ENCODE measurements at places on chromosomes 7 and 10.

- DNase-seq, result no peak
Measured at GRCh38 chr7:64886956-64887545, 16.0 kb upstream of the ZNF273 start.

DNA sequence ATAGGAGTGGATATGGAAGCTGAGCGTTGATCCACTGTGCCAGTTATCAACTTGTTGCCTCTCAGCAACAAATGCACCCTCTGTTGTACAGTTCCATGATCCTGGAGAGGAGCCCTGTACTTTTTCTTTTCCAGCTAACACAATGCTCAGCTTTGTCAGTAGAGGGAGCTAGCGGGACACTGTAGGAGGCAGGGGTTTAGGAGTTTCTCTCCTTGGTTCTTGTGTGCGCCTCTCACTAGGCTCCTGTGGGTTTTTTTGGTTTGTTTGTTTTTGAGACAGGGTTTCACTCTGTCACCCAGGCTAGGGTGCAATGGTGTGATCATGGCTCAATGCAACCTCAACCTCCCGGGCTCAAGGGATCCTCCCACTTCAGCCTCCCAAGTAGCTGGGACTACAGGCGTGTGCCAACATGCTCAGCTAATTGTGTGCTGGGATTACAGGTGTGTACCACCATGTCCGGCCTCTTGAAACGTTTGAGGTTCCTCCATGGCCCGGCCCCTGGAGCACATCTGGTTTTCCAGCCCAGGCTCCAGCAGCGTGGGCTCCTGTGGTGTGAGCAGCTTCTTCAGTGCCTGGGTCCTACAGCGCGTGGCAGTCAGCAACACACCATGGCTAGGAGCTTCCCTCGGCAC is 12.0 kb upstream of the MARVELD1 start:
- no peak for DNase-seq

- DNase-seq, result no peak
Measured at GRCh38 chr10:53135213-53135896, 362.8 kb upstream of the MBL2 start.

DNA sequence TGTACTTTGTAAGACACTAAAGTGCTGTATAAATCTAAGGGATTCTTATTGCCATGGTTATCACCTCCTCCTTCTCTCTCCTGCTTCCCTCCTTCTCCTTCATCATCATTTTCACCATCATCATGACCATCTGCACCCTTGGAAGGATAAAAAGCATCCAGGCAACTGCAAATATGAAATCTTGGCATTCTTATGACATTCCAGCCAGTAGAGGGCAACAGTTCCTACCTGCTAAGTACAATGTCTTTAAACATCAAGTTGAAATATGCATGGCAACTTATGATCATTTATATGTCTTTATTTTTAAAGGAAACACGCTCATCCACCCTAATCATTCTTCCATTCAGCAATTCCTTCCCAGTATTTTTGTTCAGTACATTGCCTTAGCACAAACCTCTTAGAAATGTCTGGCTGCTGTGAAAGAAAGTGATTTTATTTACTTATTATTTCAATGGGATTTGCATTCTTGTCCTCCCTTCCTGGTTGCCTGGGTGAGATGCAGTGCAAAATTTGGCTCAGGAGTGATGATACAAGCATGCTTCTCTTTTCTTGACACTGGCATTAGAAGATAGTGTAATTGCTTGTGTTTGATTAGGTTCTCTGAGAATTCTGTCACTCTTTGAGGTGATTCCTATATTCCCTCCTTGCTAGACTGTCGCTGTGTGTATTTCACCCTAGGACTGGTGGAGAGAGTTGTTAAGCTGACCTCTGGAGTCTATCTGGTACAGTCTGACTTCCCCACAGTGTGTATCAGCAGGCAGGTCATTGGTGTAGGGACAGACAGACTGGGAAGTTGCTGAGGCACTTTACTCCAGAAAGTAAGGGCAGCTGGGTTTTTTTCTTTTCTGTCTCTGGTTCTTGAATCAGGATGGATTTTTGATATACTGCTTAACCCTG is 188.5 kb upstream of the BMPER start:
- no peak for DNase-seq

DNA sequence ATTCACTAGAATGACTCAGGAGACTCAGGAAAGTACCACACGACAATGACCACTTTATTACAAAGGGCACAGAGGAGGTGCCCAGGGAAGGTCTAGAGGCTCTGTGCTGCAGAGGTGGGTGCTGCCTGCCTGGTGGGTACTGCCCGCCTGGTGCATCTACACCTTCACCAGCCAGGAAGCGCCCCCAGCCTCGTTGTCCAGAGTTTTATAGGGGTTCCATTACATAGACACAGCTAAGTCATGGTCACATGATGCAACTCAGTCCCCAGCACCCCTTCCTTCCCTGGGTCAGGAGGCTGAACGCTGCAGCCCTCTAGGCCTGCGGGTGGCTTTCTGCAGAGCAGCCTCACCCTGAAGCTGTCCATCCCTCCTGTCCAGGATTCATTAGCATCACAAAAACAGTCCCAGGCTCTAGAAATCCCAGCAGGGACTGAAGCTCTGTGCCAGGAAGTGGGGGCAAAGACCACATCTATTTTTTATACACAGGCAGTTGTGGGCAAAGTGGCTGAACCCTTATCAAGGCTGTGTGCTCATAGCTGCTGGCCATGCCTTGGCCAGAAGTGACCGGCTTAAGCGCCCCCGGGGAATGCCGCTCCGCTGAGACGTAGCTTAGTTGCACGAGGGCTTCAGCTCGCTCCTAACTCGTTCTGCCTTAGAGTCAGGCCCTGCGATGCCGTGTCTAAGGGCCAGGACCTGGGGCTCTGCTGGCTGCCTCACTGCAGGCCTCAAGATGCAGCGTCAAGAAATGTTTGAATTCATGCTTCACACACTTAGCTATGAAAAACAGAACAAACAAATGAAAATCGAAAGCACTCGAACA is 219.0 kb downstream of the GLRX3 start:
- DNase-seq, result no peak

- no peak for DNase-seq
Measured at GRCh38 chr7:117993377-117994003, 120.2 kb upstream of the CTTNBP2 start.

GRCh38 chr10:68721673-68722335 is 765 bp downstream of the CCAR1 start:
- no peak for DNase-seq

- DNase-seq, result no peak
Measured at GRCh38 chr10:100738055-100738827, 7.1 kb upstream of the PAX2 start.

GRCh38 chr10:129021594-129022304 is 445.3 kb upstream of the MGMT start:
- DNase-seq, result no peak

DNA sequence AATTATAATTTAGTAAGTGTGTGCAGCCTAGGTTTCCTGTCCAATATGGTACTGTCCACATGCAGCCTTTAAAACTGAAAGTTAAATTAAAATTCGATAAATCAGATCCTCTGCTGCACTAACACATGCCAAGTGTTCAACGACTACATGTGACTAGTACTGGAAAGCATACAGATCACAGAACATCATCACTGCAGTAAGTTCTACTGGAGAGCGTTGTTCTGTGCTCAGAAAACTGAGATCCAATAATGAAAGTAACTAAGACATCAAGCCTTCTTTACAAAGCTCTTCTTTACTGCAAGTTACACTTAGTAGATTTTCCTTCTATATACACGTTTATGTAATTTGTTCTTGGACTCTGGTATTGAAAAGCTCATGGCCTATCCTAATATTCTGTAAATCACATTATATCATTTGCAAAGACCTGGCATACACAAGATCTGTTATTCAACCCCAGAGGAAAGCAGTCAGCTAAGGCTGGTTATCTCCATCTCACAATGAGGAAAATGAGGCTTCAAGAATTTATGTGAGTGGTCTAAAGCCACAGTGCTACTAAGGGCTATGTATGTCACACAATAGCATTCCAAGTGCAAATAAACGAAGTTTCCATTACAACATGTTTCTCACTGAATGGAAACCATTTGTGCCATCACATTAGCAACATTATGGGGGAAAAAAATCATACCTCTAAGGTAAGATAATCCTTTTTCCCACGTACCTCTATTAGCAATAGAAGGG is 77.6 kb downstream of the VPS41 start:
- no peak for DNase-seq

GRCh38 chr7:144487901-144488300 is 84.4 kb upstream of the NOBOX start:
- DNase-seq, result no peak

DNA sequence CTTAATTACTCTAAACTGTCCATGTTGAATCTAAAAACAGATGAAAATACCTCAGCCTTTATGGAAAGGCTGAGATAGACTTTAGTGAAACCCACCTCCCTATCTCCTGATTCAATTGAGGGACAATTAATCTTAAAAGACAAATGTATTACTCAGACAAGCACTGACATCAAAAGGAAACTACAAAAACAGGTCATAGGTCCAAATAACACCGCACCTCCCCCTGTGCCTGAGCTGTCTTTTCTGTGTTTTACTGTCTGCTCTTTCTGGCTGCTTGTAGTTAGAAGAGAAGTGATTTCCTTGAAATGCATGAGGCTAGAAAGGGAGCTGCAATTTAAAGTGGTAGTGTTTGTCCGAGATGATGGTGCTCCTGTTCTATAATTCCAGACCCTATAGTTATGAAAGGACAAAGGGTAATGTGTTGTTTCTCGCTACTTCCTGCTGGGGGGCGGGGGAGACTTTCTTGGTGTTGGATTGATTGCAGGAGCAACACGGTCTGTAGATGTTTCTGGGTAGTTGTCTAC is 16.0 kb downstream of the AKR1C8 start:
- DNase-seq, result no peak

- DNase-seq, result no peak
Measured at GRCh38 chr7:138247568-138248333, 171.5 kb downstream of the AKR1D1 start.

GRCh38 chr10:70830164-70830563 is 14.4 kb downstream of the SGPL1 start:
- no peak for DNase-seq

DNA sequence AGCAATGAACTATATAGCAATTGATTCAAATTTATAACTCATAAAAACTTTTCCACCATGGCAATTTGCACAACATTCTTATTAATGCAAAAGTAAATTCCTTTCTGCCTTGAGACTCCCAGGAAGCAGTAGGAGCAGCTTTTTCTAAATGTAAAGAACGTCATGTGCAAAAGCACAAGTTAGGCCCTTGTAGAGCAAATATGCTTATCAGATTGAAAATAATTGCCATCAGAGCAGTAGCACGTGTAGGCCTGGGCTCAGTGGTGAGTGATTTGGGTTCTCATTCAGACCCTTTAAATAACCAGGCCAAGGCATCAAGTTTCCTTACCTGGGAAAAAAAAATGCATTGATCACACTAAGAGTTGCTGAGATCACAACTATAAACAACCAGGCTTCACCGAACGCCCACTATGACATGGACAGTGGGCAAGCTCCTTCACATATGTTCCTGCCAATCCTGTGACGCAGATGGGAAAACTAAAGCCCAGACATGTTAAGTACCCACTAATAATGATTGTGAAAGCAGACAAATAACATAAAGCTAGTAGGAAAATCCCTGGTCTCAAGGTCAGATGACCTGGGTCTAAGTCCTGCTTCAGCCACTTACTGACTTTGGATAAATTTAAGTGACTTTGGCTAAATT is 22.1 kb upstream of the SAR1A start:
- no peak for DNase-seq

DNA sequence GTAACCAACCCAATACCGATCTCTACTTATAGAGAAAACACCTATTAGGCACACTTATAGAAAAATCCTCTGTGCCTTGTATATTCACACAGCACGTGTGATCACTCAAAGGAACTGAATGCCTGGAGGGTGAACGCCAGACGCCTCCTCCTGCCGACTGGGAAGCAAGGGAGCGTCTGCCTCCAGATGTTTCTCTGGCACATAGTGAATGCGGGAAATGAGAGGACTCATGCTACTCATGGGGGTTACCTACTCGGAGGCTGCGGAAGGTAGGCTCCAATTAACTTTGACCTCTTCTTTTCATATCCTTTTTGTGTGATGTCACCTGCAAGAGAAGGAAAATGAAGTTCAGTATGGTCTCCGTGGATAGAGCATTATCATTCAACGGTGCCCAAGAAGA is 203.3 kb downstream of the DIP2C start:
- DNase-seq, result no peak

DNA sequence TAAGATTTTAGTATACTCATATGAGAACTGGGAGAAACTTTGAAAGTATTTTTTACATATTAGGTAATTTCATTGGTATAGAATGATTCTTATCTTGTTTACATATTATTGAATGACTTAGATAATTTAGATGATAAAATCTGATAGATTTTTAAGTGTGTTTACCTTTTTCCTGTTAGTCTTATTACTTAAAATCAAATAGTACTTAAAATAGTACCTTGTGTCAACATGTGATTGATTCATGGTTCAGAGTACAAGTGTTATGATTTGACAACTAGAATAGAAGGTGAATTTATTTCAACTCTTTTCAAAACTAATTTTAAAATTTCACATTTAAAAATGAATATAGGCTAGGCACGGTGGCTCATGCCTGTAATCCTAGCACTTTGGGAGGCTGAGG is 4.1 kb downstream of the MKLN1 start:
- no peak for DNase-seq

DNA sequence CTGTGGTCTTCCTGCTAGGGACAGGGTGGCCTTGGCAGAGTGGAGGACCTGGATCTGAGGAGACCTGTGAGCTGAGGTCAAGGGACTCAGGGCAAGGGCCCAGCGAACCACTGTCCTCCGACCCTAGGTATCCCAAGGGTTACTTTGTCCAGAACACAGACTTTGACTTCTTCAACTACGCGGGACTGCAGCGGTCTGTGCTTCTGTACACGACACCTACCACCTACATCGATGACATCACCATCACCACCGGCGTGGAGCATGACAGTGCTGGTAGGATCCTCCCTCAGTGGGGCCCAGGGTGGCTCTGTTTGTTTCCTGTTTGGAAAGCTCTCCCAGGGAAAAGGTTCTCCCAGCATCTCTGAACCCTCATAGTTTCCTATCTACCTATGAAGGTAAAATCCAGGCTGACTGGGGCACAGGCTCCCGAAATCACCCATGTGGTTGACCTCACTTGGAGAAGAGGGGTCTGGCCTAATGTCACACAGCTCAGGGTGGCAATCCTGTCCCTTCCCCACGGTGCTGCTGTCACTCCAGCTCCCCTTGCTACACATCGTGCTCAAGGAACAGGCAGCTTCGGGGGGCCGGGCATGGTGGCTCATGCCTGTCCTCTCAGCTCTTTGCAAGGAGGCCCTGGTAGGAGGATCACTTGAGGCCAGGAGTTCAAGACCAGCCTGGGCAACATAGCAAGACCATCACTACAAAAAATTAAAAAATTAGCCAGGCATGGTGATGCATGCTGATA is 57.6 kb downstream of the ZNF727 start:
- no peak for DNase-seq

DNA sequence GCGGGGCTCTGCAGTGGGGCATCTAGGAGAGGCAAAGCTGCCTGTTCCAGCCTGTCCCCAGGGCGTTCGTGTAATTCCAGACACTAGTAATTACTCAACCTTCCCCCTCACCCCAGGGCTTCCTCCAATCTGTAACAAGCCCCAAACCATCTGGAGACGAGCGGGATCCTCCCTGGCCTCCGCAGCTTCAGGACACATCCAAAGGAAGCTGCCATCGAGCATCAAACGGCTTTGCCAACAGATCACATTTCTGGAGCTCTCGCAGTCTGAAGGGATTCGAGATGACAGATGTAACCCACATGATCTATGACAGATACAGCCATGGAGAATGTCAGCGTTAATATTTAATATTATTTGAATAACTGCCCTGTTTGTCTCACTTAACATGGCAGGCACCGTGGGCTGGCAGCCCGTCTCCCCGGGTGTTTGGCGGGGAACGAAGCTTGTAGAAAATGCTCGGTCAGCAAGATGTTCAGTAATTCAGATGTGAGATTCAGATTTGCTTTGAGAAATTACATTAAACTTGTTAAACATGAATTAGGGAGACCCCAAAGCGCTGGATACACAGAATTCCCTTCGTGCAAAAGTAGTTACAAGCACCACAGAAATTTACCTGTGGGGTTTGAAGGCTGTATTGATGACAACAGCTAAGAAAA is 108.5 kb upstream of the C7orf33 start:
- DNase-seq, result no peak

Data from cerebellar nuclear complex (tissue), 1 donor.